NCI-H1105 (cell line): ENCODE measurements at places on chromosomes 5 and 9.

GRCh38 chr5:131672776-131673175 is 37.7 kb upstream of the RAPGEF6 start:
- DNase-seq, result no peak

DNA sequence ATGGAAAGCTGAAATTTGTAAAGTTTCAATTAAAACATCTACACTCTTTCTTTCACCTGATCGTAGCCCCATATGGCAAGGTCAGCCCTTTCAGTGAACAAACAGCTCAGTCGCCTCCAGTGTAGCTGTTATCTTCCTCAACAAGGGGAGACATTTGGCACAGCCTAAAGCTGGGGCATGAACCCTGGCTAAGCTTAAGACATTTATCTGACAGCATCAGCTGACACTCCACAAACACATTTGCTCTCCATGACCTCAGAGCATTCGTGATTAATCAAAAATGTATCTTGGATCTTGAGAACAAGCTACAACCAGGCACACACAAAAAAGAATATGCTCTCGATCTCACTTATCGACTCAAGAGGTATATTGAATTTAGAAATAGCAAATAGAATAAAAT is 67.3 kb downstream of the POU5F2 start:
- DNase-seq, result no peak

DNA sequence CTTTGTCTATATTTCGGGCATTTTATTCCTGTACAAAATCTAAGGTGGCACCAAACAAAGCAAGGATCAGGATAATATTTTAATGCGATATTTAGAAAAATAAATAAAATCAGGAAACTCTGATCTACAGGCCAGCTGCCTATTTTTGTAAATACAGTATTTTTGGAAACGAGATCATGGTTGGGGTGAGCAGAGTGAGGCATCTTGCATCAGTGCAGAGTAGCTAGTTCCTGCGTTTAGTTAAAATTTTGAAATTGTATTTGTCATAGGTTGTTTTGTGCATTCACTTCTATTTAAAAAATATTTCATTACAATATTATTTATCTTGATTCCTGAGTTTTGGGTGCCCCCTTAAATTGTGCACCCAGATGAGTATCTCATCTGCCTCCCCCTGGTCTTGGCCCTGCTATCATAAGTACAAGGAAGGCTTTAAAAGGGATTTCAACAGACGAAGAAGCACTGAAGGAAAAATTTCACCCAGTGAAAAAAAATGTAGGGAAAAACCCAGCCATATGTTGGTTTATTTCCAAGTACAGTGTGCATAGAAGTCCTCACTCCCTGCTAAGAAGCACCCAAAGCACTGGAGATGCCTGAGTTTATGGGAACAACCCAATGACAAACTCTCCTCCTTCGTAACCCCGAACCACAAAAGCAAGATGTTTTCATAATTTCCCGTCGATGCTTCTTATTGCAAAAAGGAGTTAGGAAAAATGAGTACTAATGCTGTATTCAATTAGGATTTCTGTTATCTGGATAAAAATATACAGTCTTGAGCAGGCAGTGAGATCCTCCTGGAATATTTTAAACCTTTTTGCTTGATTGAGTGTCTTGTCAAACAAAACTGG is 304.7 kb upstream of the CLINT1 start:
- no peak for DNase-seq

GRCh38 chr5:169412831-169413230 is 111.9 kb upstream of the SLIT3 start:
- no peak for DNase-seq

DNA sequence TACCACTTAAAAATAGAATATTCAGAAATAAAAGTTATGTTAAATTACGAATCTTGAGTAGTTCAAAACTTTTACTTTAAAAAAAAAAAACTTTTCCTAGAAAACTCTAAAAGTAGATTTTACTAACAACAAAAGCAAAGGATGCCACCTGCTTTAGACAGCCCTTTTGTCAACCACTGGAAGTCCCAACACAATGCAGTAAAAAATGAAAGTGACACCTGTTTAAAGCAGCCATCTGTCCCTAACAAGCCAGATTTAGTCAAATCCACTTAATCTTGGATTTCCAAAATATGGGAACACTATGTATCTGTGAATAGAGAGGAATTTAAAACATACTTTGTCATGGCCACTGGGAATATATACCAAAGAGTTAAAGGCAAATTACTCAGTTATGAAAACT is 3.8 kb downstream of the RFX3 start:
- DNase-seq, result no peak
